ENCODE measurements at places on chromosomes 2 and 18.

DNA sequence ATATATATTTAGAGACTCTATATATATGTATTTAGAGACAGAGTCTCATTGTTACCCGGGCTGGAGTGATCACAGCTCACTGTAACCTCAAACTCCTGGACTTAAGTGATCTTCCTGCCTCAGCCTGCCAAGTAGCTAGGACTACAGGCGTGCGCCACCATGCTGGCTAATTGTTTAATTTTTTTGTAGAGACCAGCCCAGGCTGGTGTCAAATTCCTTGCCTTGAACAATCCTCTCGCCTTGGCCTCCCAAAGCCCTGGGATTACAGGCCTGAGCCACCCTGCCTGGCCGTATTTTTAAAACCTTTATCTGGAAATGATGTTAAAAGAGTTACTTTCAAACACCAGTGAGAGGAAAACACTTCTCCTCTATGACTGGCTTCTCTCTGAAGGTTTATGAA, 30.9 kb upstream of the PGAP1 start:
- no peak for DNase-seq

- DNase-seq: peak; percentile 91
Observed at GRCh38 chr18:712401-713134, at the start of gene ENOSF1. Gene ENOSF1 (minus strand): TSS chr18:712630. CDS start chr18:712587, 43 bp downstream.

DNA sequence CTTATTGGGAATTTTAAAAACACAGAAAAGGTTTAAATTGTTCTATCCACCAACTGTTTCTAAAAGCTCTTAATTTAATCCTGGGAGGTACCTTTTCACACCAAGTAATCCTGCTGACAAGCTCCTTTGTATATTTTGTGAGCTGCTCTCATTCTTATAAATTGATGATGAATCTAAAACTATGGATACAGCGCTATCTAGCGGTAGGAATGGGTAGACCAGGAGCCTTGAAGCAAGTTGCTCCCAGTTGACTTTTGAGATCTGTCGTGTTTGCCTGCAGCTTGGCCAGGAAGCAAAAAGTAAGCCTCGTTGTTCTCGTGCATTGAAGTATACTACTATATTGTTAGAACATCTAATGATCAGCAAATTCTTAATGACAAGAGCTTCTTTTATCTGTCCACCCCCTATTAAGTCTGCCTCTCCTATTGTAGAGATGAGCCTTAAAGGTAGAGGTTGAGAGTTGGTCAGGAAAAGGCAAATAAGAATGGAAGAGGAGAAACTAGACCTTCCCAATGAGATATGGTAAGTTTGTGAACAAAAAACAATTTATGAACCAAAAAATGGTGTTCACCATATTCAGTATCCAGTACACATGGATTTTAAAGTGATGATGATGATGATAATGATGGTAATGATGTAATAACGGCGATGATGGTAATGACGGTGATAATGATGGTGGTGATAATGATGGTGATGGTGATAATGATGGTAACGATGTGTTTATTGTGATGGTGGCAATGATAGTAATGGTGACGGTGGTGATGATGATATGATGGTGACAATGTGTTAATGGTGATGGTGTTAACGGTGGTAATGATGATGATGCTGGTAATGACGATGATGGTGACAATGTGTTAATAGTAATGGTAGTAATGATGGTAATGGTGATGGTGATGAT, 212.1 kb upstream of the NCKAP5 start:
- peak; percentile 83 for DNase-seq

DNA sequence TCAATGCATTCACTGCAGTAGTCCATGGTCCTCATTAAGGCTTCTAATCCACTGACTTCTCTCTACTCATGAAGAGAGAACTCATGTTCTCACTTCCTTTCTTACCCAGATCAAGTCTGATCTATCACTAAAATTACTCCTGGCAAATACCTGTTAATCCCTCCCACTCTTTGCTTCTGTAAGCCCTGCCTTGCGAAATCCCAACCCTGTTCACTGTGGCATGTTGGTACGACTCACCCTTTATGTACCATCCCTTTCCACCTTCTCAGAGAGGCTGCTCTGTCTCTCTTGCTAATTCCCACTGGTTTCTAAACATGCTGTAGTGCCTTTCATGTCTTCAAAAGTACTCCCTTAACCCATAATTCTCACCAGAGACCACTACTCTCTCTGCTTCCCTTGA, 272.2 kb upstream of the ACVR2A start:
- no peak for DNase-seq

DNA sequence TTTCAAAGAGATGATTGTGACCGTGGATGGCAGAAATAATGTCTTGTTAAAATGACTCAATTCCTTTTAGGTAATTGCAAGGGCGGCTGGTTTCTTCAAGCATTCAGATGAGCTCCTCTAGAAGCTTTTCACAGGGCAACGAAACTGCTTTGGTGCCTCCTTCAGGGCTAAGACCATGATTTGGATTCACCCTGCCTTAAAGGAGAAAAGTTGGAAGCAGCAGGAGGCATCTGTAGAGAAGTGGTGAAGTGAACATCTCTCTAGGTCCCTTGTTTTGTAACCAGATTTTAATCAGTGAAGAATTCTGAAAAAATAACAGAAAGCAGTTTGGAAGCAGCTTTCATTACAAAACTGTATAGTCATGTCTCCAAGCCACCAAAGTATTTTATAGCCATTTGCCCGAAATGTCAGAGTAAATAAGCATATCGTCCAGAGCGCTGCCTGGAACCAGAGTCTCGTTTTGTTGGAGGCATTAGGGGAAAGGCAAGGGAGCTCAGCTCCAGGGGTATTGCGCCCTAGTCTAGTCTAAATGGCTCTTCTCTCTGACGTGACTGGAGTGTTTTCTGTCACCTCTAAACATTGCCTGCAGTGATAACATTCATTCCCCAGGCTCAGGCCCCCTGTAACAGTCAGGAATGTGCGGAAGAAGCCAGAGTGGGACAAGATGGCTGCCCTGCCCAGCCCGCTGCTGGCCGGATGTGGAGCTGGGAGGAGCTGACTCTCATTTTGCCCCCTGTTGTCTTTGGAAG, 57.8 kb upstream of the ITGB6 start:
- DNase-seq: no peak

DNA sequence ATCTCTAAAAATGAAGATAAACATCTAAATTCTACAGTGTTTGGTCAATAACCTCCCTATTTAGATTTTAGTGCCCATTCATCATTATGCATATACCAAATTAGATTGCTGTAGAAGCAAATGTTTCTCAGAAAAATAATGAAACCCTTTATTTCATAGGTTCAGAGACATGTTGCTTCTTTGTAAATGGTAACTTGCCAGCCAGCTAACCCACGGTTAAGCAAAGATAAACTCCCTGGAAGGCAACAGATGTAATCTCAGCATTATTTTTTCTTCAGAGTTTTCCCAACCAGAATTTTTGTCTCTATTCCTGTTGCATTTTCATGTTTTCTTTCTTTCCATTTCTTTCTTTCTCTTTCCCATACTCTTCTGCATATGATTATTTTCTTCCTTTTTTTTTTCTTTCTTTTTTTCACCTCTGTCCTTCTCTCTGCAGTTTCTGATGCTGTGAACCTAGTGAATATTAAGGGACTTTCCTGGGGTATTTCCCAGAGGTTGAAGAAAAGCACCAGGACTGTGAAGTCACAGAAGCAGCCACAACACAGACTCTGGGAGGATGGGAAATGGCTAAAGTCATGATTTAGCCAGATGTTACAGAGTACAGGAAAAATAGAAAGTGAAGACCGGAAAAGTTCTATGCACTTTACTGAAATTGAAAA, 50.0 kb upstream of the DSG1 start:
- no peak for DNase-seq

DNA sequence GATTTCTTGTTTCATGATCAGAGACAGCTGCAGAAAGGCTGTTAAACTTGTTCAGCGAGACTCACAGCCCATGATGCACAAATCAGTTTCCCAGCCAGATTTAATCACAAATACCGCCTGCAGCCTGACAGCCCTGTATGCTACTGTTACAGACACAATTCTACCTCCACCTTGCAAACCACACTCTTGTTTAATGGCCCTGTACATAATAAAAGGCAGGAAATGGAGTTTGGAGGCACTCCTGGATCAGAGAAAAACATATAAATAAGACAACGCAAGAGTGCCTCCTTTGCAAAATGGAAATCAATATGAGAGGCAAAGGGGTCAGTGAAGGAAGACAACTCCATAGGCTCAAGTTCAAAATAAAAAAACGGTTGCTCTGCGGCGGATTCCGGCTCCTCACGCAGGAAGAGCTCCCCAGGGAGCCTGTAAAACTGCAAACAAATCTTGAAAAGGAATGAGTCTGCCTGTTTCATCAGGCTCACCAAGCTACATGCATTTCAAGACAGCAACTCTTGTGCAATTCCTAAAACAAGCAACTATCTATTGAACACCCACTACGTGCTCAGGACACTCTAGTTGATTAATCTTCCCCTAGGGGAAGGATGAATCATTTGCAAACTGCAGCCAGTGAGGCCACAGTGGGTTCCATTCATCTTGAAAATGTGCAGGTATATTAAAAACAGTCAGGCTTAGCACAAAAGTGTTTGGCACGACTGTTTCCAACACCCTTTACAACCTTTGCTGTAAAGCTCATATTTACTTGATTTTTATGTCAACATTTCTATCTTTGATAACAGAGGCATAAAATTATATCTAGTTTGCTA, 37.5 kb downstream of the TBC1D8 start:
- DNase-seq: no peak

DNA sequence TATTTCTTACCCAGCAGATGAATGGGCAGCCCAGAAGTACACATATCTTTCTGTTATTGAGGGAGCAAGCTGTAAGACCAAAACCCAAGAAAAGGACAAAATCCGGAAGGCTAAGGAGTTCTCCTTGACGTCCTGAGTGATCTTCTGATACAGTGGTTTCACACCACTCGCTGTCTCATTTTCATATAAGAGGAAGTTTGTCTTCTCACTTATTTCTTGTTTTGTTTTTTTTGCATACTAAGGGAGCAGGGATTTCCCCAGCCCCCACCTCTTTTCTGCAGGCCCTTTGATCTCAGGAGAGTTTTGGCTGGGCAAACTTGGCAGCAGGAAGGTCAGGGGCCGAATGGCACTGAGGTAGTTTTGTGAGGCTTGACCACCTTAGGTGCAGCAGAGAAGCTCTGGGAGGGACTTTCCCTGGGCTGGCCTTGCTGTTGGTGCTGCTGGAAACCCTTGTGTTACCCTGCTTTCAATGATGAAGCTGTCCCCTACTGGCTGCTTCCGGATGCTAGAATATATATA, 13.3 kb downstream of the CHRNA1 start:
- DNase-seq: no peak

DNA sequence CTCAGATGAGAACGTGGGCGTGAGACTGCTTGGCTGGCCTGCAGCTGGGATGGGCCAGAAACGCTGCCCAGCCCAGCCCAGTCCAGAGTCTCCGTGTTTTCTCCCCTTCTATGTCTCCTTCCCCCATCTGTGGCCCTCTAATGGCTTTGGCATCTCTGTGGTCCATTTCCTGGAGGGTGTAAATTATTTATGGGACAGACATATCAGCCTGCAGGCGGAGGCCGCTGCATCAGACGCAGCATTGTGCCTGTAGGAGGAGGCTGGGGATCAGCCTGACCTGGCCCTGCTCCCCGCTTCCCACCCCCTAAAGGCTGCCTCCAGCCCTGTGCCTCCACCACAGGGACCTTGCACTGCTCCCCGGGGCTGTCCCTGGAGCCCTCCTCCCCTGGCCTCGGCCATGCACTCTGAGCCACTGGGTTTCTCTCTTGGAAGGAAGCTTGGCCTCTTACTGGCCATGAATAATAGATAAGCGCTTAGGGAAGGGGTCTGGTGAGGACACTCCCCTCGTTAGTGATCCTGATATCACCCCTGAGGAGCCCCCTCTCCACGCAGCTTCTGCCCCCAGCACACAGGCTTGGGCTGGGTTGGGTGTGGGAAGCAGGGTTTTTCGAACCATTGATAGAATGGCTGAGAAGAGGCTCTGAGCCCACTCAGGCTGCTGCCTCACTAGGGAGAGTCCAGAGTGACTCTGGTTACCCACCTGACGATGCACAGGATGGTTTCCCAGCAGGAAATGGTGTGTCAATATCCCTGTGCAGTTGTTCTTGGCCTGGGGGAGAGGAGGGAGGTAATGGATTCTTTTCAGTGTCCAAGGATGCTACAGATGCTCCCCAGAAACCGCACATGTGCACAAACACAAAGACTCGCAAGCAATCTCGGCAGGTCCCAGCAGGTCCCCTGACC, 185.5 kb downstream of the MYCN start:
- no peak for DNase-seq

DNA sequence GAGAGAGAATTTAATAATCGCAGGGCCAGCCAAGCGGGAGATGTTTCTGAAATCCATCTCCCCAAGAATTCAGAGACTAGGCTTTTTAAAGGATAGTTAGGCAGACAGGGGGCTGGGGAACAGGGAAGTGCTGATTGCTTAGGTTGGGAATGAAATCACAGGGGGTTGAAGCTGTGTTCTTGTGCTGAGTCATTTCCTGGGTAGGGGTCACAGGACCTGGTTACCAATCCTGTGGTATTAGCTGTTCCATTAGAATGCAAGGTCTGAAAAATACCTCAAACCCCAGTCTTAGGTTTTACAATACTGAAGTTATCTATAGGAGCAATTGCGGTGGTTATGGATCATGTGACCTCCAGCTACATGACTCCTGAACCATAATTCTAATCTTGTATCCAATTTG, 4.6 kb downstream of the SP140 start:
- DNase-seq: no peak

DNA sequence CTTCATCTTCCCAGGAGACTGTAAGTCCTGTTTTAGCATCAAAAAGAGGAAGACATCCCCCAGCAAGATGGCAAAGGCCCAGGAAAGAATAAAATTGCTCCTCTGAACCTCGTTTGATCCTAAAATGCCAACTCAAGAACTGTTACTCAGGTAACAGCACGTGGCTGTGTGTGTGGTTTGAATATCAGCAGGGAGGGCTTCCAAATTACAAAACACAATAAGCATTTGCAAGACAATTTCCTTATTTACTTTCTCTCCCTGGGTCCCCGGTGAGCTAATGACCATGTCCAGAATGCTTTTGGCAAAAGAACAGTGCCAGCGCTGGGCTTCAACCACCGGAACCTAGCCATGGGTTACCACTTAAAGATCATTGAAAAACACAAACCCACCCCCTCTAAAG, 163.6 kb downstream of the C1D start:
- no peak for DNase-seq

GRCh38 chr2:53777134-53777533, 9.5 kb downstream of the CHAC2 start:
- DNase-seq: no peak

GRCh38 chr2:85886590-85886989, 2.2 kb downstream of the ST3GAL5 start:
- DNase-seq: no peak

DNA sequence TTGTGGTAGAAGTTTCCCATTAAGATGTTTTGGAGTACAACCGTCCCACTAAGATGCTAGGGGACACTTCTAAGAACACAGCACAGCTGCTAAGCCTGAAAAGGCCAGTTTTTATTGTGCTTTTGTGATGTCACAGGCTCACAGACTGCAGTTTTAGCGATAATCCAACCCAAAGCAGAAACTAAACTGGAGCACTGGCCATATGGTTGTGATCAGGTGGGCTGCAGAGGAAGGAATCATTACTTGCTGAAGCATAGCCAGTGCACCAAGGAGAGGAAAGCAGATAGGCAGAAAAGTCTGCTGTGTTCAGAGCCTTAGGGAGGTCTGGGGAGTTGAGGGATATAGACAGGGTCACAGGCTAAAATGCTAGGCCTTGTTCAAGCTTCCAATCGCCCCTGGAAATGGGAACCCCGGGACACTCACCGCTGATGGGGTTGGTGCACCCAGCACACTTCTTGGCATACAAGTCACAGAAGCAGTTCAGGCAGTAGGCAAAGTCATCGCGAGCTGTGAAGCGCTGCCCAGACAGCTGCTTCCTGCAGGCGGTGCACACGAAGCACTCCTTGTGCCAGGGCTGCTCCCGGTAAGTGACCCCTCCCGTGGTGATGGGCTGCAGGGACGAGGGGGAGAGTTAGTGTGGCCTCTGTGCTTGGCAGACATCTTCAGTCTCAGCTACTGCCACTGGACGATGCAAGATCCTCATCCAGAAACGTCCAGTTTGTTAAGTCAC, 25.7 kb downstream of the C2orf49 start:
- no peak for DNase-seq

Measured in T47D (cell line).